ENCODE measurements at places on chromosomes 1 and 21. TPM values are rescaled to one million over a fixed set of nuclear protein-coding genes. Genes with fewer than 3 reads are reported as not detected.

DYNLT5 gene
- 5.2 TPM for polyA plus RNA-seq

CHRNB2 gene
- polyA plus RNA-seq = 0.23 TPM

TMPRSS3 gene
- not detected for polyA plus RNA-seq

MASP2 gene
- 4.8 TPM for polyA plus RNA-seq

TEX38 gene
- 0.27 TPM for polyA plus RNA-seq

KRTAP27-1 gene
- polyA plus RNA-seq = not detected

IGSF9 gene
- 0.28 TPM for polyA plus RNA-seq

ZBTB17 gene
- 24.9 TPM for polyA plus RNA-seq

G0S2 gene
- 3.8 TPM for polyA plus RNA-seq

CNIH4 gene
- polyA plus RNA-seq = 26.1 TPM

CD160 gene
- polyA plus RNA-seq = 0.87 TPM

SPATA21 gene
- not detected for polyA plus RNA-seq

ASPM gene
- 8.7 TPM for polyA plus RNA-seq

TFF3 gene
- 1.7 TPM for polyA plus RNA-seq

TCP10L gene
- 1.3 TPM for polyA plus RNA-seq

KMO gene
- polyA plus RNA-seq = 0.08 TPM

KCND3 gene
- polyA plus RNA-seq = 1.5 TPM

PGLYRP4 gene
- not detected for polyA plus RNA-seq

TDRD5 gene
- polyA plus RNA-seq = not detected

PGLYRP3 gene
- not detected for polyA plus RNA-seq

LCE6A gene
- polyA plus RNA-seq = not detected

DNA sequence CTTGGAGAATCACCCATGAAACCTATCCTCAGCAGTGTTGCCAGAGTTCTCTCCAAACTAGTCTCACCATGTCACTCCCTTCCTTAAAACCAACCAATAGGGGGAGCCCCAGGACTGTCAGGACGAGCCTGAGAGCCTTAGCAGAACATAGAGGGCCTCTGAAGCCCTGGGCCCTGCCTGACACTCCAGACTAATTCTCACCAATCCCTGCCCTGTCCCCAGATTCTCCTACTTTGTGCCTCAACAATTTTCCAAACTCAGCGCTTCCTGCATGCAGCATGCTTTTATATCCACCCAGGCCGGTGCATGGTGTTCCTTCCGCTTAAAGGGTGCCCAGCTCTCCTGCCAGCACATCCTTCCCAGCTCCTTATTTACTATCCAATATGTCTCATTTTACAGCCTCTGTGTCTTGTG, 42.7 kb downstream of the HSD3B1 start:
- peak; percentile 44 for DNase-seq

DNA sequence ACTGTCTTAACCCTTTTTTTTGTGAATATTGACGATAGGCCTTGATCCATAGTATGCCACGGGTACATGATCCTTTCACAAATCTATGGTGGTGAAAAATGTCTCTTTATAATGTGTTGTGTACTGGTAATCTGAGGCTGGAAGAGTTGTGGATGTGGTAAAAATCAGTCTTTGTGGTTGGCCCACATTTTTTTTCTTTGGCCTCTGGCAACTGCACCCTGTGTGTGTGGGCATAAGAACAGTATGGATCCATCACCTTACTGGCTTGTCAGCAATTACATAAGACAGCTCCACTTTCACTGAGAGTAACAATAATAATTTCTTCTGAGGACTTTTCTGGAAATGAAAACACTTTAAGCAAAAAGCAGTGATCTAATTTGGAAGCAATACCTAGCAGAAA, 101.6 kb downstream of the GABPA start:
- DNase-seq = no peak

DNA sequence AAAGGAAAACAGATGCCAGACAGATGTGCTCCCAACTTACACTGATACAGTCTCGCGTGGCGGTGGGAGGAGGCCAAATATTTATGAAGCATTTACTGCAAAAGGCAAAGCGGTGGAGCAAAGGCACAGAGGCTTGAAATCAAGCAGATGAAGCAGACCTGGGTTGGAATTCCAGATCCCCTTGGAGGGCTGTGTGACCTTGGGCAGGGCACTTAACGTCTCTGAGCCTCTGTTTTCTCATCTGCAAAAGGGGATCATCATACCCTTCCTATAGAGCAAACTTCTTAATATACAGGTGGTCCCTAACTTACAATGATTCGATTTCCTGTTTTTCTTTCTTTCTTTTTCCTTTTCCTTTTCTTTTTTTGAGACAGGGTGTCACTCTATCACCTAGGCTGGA, 54.1 kb downstream of the IGSF21 start:
- DNase-seq = no peak

DNA sequence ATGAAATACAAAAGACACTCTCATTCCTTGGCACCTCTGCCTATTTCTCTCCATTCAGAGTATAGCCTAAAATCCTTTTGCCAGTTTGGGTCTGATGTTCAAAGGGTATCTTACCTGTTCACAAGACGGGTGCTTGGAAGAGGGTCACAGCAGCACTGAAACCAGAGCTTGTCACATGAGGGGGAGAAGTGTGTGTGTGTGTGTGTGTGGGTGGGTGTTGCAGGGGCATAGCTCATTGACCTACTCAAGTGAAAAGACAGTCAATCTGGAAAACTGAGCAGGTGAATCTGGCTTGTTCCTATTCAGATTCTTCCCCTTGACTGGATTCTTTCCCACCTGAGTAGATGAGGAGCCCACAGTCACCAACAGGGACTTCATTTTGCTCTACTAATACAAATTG, 63.9 kb downstream of the KCTD3 start:
- no peak for DNase-seq

GRCh38 chr21:45516071-45516670, 26.1 kb downstream of the SLC19A1 start:
- no peak for DNase-seq

- DNase-seq = no peak
Observed at GRCh38 chr1:247366926-247367645, 35.4 kb upstream of the ZNF496 start.

DNA sequence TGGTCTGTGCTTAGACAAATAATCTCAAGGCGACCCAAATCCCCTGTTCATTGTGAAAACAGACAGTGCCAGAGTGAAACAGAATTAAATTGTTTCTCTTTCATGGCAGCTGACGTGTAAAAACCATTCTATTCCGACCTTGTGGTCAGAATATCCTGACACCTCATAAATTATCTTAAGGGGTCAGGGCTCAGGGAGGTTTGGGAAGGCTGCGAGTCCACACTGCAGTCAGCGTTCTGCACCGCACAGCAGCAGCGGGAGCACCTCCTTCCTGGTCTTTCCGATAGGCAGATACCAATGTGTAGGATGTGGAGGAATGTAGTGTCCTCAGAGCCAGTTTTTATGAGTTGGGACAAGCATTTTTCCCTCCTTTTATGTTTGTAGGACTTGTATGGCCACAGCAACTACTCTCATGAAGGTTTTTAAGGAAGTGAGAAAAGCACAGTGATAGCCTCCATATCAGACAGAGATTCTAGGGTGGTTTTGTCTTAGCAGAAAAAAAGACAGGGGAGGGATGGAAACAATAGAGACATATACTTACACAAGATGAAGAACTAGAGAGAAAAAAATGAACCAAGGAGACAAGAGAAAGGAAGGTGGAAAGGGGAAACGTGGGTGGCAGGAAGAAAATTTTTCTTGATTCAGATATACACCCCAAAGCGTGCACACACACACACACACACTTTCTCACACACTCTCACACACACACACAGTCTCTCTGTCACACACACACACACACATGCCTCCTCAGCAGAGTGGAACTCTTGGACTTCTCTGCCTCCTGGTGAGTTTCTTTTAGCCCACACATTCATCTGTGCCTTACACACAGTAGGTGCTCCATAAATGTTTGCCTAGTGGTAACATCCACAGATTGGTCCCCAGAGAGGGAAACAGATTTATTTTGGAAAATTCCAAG, 68.6 kb downstream of the NTMT2 start:
- no peak for DNase-seq

DNA sequence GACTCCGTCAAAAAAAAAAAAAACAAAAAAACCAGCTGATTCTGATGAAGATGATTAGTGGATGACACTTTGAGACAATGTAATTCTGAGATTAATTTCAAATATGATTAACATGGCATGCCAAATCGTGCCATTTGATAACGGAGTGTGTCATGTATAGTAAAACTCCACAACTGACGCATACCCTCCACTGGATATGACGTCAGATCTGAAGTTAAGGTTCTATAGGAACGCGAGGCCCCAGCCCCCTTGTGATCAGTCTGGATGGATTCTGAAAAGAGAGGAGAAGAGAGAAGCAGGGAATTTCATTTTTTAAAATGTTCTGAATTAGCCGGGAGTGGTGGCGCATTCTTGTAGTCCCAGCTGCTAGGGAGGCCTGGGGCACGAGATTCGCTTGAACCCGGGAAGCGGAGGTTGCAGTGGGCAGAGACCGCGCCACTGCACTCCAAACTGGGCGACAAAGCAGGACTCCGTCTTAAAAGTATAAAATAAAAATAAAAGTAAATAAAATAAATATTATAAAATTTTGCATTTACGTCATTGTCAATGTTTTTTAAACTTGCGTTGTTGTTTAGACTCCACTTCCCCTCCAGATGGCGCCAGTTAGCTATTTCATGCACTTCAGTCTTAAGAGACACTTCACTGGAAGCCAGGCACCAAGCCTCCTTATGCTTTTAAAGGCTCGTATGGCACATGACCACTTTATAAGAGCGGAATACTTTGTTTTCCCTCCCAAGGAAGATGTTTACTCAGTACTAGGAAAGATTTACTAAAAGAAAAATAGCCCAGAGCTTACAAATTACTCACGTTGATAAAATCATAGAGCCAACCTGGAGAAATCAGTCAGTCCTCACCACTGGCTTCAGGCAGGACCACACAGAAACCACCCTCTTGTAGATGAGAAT, 65.5 kb downstream of the UBE2U start:
- peak; percentile 76 for DNase-seq

GRCh38 chr1:209854196-209854595, 26.4 kb downstream of the UTP25 start:
- no peak for DNase-seq

DNA sequence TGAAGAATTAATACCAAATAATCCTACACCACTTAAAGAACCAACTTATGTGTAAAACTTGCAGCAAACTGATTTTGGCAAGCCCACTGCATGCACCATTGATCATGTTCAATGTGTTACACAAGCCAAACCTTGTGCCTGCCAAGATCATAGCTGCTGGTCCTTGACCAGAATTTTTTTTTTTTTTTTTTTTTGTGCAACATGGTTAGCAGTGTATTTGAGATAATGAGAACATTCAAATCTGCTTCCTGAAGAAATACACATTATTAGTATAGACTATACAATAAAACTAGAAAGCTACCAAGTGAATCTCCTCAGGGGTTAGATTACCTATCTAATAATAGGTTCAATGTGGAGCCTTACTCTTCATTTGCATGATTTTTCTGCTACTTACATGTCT, 421.0 kb downstream of the MRPL39 start:
- no peak for DNase-seq

- no peak for DNase-seq
Observed at GRCh38 chr21:16425376-16425775, 695.6 kb downstream of the USP25 start.

GRCh38 chr1:20279509-20279908, 11.2 kb upstream of the VWA5B1 start:
- DNase-seq = no peak

GRCh38 chr1:151137789-151138188, 8.6 kb downstream of the SEMA6C start:
- DNase-seq = no peak

- DNase-seq = no peak
Observed at GRCh38 chr1:24966121-24966723, 36.1 kb upstream of the RUNX3 start.

- DNase-seq = no peak
Observed at GRCh38 chr1:101520302-101520701, 283.5 kb downstream of the S1PR1 start.

- no peak for DNase-seq
Observed at GRCh38 chr1:9843576-9843945, 19.8 kb upstream of the CLSTN1 start.

GRCh38 chr1:22142315-22143064, 407 bp downstream of the WNT4 start:
- DNase-seq = no peak

GRCh38 chr1:168689726-168690602, 39.0 kb downstream of the DPT start:
- DNase-seq = no peak

- DNase-seq = no peak
Observed at GRCh38 chr1:59455206-59455605, 158.3 kb downstream of the FGGY start.

DNA sequence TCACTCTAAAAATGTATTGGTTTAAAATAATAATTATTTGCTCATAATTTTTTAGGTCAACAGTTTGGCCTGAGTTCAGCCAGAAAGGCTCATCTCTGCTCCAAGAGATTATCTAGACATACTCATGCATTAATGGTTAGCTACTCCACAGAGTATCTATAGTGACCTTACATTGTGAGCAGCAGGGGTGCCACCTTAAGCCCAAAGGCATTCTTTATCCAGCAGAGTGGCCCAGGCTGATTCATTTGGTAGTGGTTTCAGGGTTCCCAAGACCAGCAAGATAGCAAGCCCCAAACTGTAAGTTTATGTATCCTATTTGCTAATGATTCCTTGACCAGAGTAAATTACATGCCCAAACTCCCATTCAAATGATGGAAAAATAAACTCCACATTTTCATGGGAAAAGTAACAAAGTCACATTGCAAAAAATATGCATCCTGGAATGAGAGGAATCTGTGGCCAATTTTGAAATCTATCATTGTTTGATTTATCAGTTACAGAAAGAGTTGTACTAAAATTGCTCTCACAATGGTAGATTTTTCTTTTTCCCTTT, 182.6 kb upstream of the KCNK2 start:
- DNase-seq = no peak

DNA sequence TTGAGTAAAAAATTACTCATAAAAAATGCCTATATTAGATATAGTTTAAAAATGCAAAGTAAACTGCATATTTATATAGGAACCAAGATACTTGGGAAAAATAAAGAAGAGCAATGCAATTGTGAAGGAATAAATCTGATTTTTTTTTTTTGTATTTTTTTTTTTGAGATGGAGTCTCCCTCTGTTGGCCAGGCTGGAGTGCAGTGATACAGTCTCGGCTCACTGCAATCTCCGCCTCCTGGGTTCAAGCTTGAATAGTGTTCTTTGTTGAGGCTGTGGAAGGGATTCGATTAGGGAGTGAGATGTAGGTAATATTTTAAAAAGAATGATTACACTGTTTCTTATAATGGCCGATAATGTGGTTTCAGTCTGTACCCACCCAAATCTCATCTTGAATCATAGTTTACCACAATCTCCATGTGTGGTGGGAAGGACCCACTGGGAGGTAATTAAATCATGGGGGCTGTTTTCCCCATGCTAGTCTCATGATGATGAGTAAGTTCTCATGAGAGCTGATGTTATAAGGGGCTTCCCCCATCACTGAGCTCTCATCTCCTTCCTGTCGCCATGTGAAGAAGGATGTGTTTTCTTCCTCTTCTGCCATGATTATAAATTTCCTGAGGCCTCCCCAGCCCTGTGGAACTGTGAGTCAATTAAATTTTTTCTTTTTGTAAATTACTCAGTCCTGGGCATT, 1765.9 kb downstream of the PLA2G4A start:
- no peak for DNase-seq

DNA sequence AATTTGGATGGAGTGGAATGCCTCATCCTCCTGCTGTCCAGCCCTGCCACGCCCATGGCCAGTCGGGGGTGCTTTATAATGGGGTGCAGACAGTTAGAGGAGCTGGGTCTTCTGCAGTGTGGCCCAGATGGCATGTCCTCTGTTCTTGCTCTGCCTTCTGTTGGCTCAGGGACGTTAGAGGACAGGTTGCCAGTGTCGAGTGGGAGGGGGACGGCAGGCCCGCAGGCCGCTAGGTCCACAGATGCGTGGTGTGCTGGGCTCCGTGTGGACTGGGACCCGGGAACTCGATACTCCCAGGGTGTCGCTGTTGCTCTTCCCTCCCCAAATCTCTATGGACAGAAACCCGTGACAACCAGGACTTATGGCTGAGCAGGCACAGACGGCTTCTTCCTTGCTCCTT, 33.3 kb downstream of the SIM2 start:
- no peak for DNase-seq
